Suprapubic skin (tissue), 4 donors: ENCODE measurements at places on chromosomes 7 and 10.

DNA sequence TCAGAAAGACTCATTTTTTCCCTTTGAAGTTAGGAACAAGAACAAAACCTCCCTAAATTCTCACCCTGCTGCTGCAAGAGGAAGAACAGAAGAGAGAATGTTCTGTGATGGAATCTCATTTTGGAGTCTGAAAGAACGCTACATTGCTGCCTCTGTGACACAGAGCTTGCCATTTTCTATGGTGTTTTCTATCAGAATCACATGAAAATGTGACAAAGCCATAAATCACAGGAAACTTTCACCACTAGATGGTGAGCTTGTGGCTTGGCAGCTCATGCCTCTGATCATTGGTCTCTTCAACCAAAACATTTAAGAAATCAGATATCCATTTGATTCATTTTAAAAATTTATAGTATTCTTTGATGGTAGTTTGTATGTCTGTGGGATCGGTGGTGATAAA is 82.9 kb downstream of the CADPS2 start:
- no peak for DNase-seq

DNA sequence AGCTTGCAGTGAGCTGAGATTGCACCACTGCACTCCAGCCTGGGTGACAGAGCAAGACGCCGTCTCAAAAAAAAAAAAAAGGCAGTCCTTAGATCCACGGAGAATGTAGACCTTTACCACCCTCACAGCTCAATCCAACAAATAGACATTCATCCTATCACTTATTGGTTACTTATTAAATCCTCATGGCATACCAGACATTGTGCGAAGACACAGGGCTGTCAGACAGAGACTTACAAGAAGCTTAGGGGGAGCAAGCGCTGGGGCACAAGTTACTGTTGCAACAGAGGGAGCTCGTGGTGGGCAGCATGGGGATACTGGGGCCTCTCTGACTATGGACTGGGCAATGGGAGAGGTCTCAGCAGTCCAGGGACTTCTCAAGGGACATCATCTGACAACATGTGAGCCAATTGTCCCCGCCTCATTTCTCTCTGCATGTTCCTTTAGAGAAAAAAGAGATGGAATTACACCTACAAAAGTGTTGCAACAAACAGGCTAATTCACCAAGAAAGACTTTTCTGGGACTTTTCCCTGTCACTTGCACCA is 82.8 kb upstream of the TNS3 start:
- no peak for DNase-seq

DNA sequence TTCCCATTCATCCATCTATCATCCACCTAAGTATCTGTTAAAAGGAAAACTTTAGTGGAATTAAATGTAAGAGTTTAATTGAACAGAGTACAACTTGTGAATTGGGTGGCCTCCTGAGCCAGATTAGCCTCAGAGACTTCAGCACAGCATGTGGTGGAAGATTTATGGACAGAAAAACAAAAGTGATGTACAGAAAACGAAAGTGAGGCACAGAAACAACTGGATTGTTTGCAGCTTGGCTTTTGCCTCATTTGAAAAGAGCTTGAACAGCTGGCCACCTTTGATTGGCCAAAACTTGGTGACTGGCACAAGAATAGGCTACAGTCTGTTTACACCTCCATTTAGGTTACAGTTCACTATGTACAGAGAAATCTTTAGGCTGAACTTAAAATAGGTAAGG is 1463.4 kb upstream of the CELF2 start:
- no peak for DNase-seq

DNA sequence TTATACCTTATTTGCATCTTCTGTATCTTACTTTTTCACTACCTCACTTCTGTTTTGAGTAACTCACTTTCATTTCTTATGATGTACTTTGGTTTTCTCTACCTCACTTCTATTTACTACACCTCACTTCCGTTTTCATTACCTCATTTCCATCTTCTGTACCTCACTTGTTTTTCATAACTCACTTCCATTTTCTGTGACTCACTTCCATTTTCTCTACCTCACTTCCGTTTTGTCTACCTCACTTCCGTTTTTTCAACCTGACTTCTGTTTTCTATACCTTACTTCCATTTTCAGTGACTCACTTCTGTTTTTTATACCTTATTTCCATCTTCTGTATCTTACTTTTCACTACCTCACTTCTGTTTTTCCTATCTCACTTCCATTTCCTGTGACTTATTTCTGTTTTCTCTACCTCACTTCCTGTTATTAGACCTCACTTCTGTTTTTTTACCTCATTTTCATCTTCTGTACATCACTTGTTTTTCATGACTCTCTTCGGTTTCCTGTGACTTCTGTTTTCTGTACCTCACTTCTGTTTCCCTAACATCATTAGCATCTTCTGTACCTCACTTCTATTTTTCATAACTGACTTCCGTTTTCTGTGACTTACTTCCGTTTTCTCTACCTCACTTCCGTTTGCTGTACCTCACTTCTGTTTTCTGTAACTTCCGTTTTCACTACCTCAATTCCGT is 493.1 kb upstream of the AKR1E2 start:
- no peak for DNase-seq

- DNase-seq: no peak
Observed at GRCh38 chr10:129305046-129305445, 162.0 kb upstream of the MGMT start.

- DNase-seq: no peak
Observed at GRCh38 chr7:36956814-36957213, 232.5 kb upstream of the AOAH start.

- DNase-seq: no peak
Observed at GRCh38 chr10:97128039-97128492, 57.7 kb downstream of the SLIT1 start.

- DNase-seq: no peak
Observed at GRCh38 chr7:136617176-136617575, 251.3 kb upstream of the CHRM2 start.

DNA sequence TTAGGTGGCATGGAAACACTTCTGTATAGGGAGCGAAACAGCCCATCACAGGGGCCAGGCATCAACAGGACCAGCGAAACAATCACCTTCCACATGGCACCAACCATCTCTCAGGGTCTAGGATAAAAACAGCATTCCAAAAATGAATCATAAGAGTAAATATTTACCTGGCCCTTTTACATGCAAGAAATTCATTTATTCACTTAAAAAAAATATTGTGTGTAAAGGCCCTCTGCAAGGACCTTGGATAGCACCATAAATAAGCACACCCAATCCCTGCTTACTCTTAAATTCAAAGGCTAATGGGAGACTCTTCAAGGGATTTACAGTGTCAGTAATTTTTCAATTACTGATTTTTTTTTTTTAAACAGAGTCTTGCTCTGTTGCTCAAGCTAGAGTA is 25.4 kb downstream of the CPVL start:
- DNase-seq: no peak

- no peak for DNase-seq
Observed at GRCh38 chr10:129706523-129706922, 239.5 kb downstream of the MGMT start.
